ENCODE measurements at places on chromosomes 5 and 9.
A peak's percentile ranks its signal among the peaks of the same experiment; 100 is the strongest.

- DNase-seq = no peak
These were observed 23.7 kb upstream of the PRDM12 start for GRCh38 chr9:130640681-130641080.

DNA sequence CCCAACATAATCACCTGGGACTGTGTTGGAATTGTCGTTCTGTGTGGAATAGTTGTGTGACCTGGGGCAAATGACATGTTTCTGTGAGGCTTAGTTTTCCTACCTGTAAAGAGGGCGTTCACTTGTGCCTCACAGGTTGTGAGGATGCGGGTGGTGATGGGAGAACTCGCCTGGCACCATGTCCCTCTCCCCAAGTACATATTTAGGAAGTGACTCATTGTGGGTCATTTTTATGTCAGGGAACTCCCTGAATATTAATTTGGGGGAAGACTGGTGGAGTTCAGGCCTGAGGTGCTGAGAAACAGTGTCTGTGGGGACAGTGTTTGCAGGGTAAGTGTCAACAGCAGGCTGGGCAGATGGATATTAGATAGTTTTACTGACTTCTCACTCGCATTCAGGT lies 144.7 kb downstream of the KDM4C start:
- DNase-seq = no peak

- no peak for DNase-seq
These were observed 585.5 kb upstream of the ITGA1 start for GRCh38 chr5:52202256-52202655.

- DNase-seq = no peak
These were observed 154.9 kb upstream of the PAPPA start for GRCh38 chr9:115998666-115999065.

GRCh38 chr9:91197232-91198181 lies 164.2 kb downstream of the AUH start:
- no peak for DNase-seq

DNA sequence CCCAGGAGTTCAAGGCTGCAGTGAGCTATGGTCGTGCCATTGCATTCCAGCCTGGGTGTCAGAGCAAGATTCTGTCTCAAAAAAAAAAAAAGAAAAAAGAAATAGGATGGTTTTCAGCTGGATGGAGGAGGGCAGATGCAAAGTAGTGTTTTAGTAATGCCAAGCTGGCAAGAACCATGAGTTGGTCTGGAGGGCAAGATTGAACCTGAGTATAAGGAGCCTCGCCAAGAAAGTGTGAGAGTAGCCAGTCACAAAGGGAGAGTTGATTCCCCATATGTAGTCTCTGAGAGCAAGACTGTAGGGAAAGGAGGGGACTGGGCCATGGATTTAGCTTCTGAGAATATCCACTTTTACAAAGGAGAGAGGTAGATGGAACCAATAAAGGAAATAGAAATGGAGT lies 6.9 kb downstream of the TNFAIP8 start:
- no peak for DNase-seq

GRCh38 chr5:55558484-55558883 lies 23.7 kb upstream of the PLPP1 start:
- DNase-seq = no peak

DNA sequence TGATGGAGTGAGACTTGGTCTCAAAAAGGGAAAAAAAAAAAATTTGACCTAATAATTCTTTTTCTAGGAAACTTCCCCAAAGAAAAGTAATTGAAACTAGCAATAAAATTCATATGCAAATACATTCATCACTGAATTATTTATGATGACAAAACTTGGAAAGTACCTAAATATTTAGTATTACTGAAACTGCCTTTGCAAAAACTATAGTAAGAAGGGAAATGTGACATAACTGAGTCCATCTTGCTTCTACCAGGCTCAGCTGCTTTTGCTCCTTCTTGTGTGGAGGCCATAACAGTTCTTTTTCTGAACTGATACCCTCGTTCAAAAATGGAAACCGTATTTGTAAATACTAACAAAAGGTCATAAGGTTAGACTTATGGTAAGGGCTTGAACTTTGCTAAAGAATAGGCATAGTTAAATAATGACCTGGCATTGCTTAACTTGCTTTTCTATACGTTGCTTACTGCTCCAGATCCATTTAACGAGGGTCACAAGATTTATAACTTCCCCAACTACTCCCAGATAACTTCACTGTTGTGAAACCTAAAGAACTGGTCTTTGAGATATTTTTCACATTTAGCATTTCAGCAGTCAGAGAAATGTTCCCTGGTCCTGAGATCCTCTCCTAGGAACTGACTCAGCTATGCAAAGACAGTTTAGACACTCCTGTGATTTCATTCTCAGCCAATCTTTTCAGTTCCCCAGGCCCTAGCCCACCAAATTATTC lies 68.4 kb downstream of the CFAP95 start:
- no peak for DNase-seq

DNA sequence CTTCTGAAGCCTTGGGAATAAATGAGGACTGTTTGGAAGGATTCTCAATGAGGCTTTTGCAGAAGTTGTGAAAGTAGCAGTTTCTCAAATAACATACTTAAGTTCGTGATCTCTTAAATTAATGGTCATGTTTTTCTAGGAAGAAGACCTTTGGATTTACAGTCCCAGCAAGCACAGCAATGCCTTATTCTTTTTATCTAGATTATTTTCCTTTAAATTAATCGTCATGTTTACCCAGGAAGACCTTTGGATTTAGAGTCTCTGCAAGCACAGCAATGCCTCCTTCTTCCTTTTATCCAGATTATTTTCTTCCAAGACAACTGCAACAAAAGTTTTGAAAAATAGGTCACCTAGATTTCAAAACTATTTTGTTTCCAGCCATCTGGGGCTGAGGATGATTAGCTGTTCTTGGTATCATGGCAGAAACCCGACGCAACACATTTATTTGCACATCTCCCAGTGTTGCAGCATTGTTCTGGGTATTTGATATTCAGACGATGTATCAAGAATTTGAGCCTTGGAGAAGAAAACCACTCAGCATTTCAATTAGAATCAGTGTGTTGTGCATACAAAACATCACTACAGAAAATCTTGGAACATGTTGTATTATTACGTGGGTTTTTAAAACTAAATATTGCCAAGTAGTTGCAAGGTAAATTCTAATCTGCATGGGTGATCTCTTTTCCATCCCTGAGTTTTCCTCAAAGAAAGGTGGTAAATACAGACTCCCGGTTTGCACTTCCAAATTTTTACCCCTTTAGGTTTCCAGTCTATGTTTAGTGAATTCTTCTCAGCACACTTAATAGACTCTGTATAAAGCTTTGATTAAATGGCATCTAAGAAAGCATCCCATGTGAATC lies 50.9 kb downstream of the JAKMIP2 start:
- no peak for DNase-seq

- no peak for DNase-seq
These were observed 12.2 kb downstream of the GLDC start for GRCh38 chr9:6633378-6633777.

- DNase-seq = no peak
These were observed 88.6 kb downstream of the SLC44A1 start for GRCh38 chr9:105333076-105333475.

DNA sequence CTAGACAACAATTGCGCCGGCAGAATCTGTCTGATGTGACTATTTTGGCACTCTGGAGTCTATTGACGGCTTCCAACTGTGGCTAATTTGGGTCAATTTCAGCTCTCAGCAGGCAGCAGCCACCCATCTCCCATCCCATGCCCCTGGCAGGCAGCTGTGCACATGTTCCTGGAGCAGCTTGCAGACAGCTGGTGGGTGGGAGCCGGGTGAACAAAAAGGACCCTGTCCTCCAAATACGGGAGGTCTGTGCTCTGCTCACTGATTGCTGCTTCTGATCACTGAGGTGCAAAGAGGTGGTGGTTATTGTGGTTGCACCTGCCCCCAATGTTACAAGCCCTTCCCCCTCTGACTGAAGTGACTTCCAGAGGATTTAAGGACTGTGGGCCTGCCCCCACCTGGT lies 45.0 kb upstream of the N4BP3 start:
- DNase-seq = no peak

- no peak for DNase-seq
These were observed 380.7 kb upstream of the IRX1 start for GRCh38 chr5:3214838-3215374.

DNA sequence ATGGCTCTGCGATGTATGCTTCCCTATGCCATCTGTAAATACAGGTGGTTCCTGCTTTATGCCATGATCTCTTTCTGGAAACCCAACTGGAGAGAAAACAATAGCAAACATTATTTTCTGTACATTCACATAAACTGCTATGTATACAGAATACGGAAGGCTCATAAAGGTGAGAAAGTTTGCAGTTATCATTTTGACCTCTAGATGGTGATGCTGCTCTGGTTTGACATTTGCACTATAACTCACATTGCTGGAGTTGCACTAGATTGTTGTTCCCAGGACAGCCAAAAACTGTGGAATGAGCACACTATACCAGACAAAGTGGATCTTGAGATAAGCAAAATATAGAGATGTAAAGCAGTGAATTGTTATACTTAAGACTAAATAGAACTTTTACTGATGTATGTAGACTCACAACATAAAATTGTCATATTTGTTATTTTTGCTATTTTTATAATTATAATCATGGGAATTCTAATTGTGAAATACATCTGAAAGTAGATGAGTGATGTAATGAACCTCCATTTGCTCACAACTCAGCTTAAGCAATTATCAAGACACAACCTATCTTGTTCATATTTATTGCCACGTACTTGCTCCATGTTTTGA lies 246.5 kb downstream of the PTPRD start:
- no peak for DNase-seq

DNA sequence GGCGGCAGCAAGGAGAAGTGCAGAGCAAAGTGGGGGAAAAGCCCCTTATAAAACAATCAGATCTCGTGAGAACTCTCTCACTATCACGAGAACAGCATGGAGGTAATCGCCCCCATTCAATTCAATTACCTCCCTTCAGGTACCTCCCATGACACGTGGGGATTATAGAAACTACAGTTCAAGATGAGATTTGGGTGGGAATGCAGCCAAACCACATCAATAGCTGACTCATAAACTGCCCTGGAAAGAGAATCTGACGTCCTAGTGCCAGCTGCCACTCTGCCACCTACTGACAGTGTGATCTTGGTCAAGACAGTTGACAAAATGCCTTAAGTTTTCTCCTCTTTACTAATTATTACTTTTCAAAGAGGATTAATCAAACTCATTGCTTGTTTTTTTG lies 128.3 kb downstream of the GPBP1 start:
- DNase-seq = peak; percentile 20

DNA sequence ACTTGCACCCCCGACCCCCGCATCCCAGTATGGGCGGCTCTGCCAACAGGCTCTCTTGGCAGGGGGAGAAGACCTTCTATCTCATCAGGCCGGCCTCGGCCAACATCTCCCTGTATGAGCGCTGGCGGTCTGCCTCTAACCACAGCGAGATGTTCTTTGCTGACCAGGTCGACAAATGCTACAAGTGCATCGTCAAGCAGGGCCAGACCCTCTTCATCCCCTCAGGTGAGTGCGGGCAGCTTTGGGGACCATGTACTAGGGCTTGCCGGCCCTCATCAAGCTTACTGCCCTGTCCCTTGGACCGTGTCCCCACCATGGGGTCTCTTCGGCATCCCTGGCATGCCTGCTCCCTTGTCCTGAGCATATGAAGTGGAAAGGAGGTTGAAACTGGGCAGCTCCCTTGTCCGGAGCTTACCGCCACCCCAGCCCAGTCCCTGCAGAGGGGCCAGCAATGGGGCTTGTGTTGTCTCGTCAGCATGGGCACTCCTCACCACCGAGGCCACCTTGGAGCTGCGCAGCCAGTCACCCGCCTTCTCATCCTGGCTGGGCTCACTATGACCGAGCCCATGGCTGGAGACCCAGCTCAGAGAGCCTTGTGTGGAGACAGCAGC lies 78.1 kb downstream of the PHF2 start:
- DNase-seq = no peak

- no peak for DNase-seq
These were observed 132.9 kb downstream of the STARD4 start for GRCh38 chr5:111379391-111379816.

- peak; percentile 37 for DNase-seq
These were observed 20.9 kb upstream of the ADAM19 start for GRCh38 chr5:157596487-157596886.

GRCh38 chr5:172854971-172855370 lies 20.9 kb downstream of the ERGIC1 start:
- DNase-seq = no peak

DNA sequence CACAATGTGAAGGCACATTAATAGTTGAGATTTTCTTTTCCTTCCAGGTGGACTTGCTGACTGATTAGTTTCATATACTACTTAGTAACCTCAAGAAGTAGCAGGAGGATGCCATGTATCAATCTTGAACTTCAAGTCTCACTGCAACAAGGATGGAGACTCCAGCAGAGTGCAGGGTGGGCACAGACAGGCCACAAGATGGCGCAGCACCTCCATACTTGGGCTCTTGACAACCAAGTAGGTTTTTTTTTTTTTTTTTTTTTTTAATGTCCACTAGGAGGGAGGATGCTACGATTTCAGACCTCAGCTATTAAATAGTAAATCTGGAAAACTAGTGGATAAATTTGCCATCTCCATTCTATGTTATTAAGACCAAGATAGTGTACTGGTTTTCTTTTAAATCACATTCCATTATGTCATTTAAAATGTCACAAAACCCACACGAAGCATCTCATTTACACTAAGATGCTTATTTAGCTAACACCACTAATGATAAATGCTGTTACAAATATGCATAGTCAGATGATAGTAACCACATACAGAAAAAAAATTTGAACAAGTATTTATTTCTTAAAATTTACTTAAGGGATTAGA lies 58.6 kb downstream of the IL6ST start:
- peak; percentile 77 for DNase-seq

- no peak for DNase-seq
These were observed 16.0 kb downstream of the FYB1 start for GRCh38 chr5:39203275-39203922.
